Activated CD8-positive, alpha-beta memory T cell treated with anti-CD3 and anti-CD28 coated beads for 1 hour (primary cell): ENCODE measurements at places on chromosomes 16 and 17.

DNA sequence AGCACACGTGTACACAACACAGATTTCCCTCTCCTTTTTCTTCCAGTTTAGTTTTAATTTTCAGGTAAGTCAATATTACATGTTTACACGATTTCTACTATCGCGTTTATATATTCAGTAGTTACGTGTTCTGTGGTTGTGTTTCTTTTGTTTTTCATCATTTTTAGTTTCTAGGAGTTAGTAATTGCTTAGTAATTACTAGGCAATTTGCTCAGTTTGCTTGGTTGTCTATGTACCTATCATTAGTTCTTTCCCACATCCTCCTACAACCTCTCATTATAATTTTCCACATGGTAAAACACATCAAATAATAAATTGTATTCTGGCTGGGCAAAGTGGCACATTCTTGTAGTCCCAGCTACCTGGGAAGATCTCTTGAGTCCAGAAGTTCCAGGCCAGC lies 24.6 kb upstream of the GUCY2D start:
- no peak for DNase-seq

- DNase-seq, result no peak
Observed at GRCh38 chr16:89026121-89026612, 49.2 kb upstream of the CBFA2T3 start.

DNA sequence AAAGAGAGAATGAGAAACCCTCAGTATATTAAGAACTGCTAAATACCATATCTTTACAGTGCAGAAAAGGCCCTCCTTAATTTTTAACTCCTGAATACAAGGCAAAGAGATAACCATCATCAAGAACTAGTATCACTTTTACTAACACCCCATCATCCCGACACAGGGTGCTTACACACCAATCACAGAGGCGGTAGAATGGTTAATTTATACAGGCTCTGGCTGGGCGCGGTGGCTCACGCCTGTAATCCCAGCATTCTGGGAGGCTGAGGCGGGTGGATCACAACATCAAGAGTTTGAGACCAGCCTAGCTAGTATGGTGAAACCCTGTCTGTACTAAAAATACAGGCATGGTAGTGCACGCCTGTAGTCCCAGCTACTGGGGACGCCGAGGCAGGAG lies 4.2 kb downstream of the PSMD12 start:
- no peak for DNase-seq

- DNase-seq, result no peak
Observed at GRCh38 chr17:3926860-3927627, 10.8 kb upstream of the P2RX1 start.

GRCh38 chr17:38601539-38602351 lies 4.0 kb downstream of the SRCIN1 start:
- no peak for DNase-seq

DNA sequence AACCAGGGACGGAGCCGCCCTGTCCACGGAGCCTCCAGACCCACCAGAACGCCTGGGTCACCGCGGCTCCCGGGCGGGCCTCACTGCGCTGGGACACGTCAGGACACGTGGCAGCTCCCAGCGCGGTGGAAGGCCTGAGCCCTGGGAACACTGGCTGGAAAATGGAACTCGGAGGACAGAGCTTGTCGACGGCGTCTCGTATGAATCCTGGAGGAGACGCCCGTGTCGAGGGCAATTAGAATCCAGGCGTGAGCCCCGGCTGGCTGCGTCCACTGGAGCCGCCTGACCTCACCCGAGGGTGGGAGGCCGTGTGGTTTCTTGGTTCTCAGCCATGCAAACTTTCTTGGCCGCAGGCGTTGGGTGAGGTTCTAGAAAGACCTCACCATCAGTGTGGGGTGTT lies 173.9 kb downstream of the LAT start:
- no peak for DNase-seq

DNA sequence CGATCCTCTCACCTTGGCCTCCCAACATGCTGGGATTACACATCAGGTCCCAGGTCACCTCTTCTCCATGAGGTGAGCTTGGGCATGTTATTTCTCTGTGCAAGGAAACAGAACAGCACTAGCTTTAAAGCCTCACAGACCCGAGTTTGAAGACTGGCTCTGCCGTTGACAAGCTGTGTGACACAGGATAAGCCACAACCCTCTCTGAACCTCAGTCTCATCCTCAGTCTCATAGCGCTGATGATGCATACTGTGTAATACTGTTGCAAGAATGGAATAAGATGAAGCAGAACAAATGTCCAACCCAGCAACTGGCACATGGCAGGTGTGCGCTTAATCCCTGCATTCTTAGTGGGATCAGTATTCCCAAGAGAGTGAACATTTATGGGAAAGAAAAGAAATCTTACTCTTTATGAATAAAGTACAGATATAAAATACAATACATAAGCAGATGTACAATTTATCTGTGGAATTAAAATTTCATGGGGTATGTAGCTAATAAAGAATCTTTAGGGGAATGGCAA lies 43.5 kb downstream of the ABAT start:
- no peak for DNase-seq

DNA sequence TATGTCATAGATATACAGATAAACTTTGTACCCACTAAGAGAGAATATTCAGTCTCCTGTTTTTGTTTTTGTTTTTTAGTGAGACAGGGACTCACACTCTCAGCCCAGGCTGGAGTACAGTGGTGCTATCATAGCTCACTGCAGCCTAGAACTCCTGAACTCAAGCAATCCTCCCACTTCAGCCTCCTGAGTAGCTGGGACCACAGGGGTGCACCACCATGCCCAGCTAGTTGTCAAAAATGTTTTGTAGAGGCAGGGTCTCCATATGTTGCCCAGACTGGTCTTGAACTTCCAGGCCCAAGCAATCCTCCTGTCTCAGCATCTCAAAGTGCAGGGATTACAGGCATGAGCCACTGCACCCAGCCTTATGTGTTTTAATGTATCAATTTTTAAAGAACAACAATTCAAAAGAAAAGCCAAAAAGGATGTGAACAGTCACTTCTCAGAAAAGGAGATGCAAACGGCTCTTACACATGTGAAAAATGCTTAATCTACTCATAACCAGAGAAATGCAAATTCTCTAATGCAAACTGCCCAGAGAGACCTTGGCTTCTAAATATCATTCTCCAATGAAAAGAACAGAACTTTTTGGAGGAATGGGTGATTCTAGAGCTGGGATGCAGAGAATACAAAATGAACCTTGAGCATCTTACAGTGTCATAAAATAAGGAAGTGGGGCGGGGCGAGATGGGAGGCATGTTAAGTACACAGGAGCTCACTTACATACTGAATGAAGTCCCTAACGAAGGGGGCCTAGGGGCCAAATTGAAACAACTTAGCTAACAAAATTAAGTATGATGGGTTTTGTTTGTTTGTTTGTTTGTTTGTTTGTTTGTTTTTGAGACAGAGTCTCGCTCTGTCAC lies 7.3 kb upstream of the CMTM3 start:
- no peak for DNase-seq

GRCh38 chr16:3348547-3349167 lies 7.0 kb upstream of the OR2C1 start:
- no peak for DNase-seq

DNA sequence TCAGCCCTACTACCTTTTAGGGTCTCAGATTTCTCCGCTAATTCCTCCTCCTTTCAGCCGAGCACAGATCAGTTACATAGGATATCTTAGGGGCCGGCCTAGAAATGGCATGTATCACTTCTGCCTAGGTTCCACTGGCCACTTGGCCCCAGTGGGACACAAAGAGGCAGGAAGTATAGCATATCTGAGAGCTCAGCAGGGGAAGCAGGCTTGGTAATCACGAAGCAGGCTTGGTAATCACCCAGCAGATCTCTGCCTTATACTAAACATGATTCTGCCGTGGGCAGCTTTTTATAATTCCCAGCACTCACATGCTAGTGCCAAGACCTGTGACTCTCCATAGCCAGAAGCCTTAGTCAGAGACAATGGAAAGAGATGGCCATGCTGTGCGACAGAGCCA lies 59.6 kb upstream of the CACNG5 start:
- no peak for DNase-seq

DNA sequence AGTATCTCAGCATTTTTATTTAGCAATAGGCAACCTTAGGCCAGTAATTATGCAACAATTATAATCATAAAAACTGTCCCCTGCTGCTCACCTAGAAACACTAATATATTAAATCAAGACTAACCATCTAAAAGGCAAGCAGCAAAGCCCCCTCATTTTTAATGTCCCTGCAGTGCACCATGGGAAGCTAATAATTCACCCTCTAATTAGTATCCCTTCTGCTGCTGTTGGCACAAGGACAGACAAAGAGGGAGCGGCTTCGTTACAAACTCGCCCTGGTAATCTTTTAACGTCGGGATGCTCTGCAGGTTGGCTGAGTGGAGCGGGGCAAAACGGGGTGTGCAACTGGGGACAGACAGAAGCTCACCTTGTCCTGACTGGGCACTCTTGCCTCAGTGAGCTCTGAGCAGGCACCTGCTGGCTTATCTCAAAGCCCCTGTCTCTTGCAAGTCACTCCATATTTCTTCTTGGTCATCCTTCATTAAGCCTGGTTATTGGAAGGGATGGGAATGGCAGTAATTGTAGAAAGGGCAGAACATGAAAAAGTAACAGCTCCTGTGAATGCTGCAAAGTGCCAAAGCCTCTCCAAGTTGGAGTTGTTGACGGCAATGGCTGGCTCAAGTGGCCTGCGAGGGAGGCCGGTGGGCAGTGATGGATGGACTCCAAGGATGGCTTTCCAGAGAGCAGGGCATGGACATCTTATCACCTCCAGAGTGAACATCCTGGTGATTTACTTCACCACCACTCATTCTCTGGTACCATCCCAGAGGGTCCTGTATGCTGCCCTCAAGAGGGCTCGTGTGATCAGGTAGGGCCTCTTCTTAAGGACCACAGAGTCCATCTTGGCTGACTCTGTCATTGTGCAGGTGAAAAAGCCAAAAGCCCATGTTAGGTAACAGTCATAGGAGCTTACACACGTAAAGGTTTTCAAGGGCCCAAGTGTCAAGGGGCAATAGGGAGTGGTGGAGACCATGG lies 219.6 kb upstream of the N4BP1 start:
- no peak for DNase-seq

GRCh38 chr17:3911271-3912053 lies 4.8 kb downstream of the P2RX1 start:
- DNase-seq, result no peak

DNA sequence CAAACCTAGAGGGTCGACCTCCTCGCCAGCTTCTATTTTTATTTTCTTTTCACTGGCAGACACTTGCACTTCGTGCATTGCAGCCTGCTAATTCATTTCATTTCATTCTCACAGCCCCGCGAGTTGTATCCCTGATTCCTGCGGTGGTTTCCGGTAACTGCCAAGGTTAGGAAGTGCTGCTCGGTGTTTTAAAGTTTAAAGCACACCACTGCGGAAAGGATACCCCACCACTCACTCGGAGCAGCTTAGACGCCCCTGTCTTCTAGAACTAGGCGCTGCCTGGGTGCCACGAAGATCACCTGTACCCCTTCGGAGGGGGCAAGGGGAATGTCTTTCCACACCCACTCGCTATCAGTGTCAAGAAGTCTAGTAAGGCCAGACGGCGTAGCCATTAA lies 509 bp downstream of the CNEP1R1 start:
- DNase-seq, result no peak

- DNase-seq, result no peak
Observed at GRCh38 chr16:86679490-86679889, 101.1 kb downstream of the FOXL1 start.

DNA sequence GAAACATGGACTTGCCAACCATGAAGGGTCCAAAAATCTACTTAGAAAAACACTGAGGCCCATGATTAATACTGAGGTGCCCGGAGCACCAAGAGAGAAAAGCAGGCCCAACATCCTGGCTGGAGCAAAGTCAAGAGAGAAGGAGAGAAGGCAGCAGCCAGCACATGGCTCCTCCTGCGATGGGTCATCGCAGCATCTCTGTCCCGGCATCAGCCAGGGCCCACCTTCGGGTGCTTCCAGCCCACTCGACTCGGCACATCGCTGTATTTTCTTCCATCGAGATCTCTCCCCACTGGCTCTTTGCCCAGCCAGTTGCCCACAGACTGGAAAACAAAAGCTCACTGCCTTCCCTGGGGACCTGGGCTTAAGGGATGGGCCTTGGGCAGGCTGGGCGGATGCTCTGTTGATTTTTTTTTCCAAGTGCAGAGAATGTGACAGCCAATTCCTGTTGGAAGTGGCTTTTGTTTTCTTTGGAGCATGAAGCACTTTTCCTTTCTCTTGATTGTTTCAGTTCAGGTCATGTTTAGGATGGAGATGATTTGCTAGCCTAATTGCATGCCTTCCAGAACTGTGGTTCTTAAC lies 58.1 kb downstream of the CYB5B start:
- DNase-seq, result no peak

- no peak for DNase-seq
Observed at GRCh38 chr16:59173408-59173831, 439.3 kb upstream of the GOT2 start.

DNA sequence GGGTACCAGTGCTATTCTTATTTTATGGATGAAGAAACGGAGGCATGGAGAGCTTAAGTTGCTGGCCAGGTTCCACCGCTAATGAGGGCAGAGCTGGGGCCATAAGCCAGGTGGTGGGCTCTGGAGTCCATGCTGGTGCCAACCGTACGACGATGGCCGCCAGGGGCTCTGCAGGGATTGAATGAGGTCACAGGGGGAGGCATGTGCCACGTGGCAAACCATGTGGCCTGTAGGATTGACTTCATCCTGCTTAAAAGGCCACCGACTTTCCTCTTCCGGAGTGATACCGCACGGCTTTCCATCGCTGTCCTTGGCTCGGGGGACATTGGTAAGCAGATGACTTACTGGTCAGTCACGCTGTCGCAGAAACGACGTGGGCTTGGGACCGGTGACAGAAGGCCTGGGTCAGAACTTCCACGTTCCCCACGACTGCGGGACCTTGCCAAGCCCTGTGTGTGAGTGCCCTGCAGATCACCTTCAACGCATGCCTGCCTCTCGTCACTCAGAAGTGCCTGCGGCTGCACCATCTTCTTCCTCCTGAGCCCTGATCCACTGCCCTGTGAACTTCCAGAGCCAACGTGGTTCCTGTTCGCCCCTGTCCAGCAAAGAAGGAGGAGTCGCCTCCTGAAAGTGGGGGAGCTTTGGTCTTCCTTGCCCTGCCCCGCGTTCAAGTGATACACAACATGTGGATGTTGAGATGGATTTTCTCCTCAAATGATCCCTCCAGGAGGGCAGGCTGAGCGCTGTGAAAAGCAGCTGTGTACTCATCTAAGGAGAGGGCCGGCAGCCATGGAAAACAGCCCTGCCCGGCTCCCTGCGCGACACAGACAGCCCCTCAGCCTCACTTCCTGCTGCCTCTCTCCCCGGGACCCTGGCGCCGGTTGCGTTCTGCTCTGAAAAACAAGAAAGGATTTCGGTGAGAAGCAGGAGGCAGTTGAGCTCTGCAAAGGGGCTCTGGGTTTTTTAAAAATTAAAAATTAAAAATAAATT lies 176.7 kb downstream of the C16orf95 start:
- no peak for DNase-seq
